Lower lobe of right lung (tissue), 2 donors: ENCODE measurements at places on chromosomes 7 and 10.

GRCh38 chr10:93715345-93715744, 13.0 kb upstream of the FRA10AC1 start:
- DNase-seq, result no peak
- H3K27ac ChIP-seq, result no peak overlapping the region
- H3K27me3 ChIP-seq, result no peaks in the 10 kb centered on the region
- no peak overlapping the region for H3K4me3 ChIP-seq
- no peaks in the 10 kb centered on the region for H3K36me3 ChIP-seq

GRCh38 chr7:134359787-134360432, 43.2 kb upstream of the SLC35B4 start:
- H3K27me3 ChIP-seq, result no peaks in the 10 kb centered on the region
- no peak overlapping the region for H3K27ac ChIP-seq
- no peaks in the 10 kb centered on the region for H3K4me1 ChIP-seq
- no peaks in the 10 kb centered on the region for H3K36me3 ChIP-seq
- no peak overlapping the region for H3K4me3 ChIP-seq

DNA sequence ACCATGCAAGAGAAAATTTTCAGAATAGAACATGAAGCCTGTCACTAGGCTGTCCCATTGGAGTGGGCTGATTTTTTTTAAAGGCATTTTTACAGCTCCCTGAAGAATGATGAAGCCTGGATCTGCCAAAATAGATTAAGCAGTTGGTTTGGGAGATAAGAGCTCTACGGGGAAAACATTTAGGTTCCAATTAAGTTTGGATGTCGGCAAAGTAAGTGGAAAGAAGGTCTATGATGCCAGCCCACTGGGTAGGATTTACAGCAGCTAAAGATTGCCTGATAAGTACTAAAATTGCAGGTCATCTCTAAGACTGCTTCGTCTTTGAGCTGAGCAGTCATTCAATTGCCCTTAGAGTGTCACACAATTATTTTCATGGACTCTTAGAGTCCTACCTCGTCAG, 939.2 kb upstream of the CELF2 start:
- no peak overlapping the region for H3K27ac ChIP-seq
- no peak for DNase-seq
- H3K4me1 ChIP-seq, result no peaks in the 10 kb centered on the region
- no peaks in the 10 kb centered on the region for H3K36me3 ChIP-seq
- H3K27me3 ChIP-seq, result no peaks in the 10 kb centered on the region
- no peak overlapping the region for H3K4me3 ChIP-seq

DNA sequence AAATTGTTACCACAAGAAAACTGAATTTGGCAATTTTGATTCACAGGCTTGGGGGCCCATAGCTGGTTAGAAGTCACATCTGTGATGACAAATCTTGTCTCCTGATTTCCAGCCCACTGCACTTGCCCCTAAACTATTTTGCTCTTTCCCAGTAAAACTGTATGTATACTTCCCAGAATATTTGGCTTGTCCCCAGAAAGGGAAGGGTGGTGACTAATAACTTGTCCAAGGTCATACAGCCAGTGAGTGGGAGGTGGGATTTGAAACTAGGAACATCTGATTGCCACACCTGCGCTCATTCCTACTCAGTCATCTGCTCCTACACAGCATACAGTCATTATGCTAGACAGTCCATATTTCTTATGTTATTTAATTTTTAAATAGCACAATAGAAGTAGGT, 304.5 kb downstream of the SDHAF3 start:
- H3K4me1 ChIP-seq, result no peaks in the 10 kb centered on the region
- no peak overlapping the region for H3K4me3 ChIP-seq
- no peaks in the 10 kb centered on the region for H3K27me3 ChIP-seq
- DNase-seq, result no peak
- H3K36me3 ChIP-seq, result no peaks in the 10 kb centered on the region

DNA sequence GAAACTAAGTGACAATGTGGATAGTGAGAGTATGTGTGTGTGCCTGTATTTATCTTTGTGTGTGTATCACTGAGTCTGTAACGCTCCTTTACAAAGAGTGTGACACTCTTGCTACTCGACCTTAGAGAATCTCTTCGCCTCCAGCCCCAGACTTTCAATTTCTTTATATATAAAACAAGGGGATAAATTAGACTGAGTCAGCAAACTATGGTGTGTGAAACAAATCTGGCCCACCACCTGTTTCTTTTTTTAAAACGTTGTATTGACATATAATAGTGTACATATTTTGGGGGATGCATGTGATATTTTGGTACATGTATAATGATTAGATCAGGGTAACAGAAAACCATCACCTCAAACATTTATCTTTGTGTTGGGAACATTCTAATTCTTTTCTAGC, 240.5 kb downstream of the KCNMA1 start:
- H3K4me1 ChIP-seq, result peaks cover 13% of the 10 kb centered on the region
- H3K4me3 ChIP-seq, result no peak overlapping the region
- H3K27ac ChIP-seq, result no peak overlapping the region
- no peaks in the 10 kb centered on the region for H3K36me3 ChIP-seq
- H3K27me3 ChIP-seq, result no peaks in the 10 kb centered on the region
